ENCODE measurements at places on chromosomes 12 and 14.
A peak's percentile ranks its signal among the peaks of the same experiment; 100 is the strongest.

DNA sequence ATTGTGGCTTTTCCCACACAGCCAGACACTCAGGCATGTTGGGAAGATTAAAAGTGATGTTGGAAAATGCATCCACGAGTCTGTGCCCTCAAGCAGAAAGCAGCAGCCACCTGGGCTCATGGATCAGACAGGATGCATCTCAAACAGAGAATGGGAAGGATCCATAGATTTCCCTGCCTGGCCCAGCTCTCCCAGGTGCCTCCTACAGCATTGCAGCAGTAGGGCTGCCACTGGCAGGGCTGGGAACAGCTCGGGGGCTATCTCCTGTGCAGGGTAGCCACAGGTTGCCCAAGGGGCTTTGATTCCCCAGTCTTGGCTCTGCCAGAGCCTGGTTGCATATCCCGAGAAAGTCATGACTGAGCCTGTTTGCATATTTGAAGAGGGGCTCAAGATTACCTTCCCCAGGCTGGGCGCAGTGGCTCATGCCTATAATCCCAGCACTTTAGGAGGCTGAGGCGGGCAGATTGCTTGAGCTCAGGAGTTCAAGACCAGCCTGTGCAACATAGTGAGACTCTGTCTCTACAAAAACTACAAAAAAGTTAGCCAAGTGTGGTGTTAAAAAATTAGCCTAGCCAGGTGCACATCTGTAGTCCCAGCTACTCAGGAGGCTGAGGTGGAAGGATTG, 19.5 kb downstream of the C14orf132 start:
- DNase-seq: no peak

DNA sequence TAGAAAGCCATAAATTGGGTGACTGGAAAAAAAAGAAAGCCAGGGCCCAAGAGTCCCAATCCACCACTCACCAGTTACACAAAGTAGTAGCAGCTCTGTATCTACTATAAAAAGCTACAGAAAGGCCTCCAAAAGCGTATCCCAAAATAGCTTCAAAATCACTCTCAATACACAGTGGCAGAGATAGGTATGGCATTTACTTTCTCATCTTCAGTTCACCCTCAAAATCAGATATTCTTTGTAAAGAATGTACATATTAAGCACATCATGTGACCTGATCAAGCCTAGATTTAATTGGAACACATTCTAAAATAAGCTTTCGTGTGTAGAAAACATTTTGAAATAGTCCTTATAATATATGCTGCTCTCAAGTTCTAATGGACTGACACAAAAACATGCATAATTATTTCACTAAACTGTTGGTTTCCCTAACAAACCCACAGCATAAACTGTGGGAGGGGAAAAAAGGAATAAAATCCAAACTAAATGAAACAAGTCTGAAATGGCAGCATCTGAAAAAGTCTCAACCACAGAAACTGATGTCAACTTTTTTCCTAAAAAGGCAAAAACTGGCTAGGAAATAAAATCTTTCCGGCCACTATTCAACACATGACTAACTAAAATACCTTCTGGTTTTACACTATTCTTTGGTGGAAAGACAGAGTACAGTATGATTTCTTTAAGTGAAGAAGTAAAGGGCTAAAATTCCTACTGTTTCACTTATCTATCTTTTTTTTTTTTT, 25.9 kb downstream of the UBE2N start:
- peak; percentile 20 for DNase-seq

- no peak for DNase-seq
Observed at GRCh38 chr12:111287125-111287900, 81.6 kb downstream of the PHETA1 start.

DNA sequence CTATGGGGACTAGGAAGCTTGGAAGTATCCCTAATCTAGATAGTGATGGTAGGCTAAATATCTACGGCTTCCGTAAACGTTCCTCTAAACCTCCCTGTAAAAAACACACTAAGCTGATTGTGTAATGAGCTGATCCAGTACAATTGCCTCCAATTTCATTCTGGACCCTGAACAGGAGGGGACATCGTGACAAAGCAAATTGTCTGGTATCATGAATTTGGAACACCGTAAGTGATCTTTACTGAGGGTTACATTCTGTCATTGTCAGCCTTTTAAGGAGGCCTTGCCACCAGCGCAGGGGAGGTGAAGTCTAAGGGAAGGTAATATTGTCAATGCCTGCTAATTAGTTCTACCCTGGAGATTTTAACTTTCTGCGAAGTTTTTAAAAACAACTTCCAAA, 487 bp upstream of the MGST1 start:
- DNase-seq: no peak

GRCh38 chr12:118428643-118429042, 52.3 kb downstream of the SUDS3 start:
- no peak for DNase-seq

GRCh38 chr12:91892081-91892855, 253.4 kb downstream of the BTG1 start:
- DNase-seq: no peak

- DNase-seq: no peak
Observed at GRCh38 chr12:107593713-107594381, 91.8 kb upstream of the PWP1 start.

DNA sequence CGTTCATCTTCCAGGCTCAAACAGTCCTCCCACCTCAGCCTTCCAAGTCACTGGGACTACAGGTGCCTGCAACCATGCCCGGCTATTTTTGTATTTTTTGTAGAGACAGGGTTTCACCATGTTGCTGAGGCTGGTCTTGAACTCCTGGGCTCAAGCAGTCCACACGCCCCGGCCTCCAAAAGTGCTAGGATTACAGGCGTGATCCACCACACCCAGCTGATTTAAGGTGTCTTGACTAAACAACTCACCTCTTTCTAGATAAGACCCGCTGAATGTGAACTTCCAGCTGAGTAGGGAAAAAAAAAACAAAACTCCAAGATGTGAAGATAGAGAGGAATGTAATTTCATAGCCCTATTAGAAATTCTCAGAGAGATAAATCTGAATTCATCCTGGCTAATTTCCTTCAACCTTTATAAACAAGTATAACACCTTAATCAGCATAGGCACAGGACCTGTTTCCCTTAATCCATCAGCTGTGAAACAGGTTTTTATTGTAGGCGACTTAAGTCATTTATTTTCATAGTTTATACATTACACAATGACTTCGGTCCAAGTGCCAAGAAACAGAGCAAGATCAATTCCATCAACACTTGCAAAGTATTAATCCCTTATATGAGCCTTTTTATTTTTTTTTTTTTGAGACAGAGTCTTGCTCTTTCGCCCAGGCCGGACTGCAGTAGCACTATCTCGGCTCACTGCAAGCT, 51.5 kb downstream of the HCAR2 start:
- DNase-seq: no peak

GRCh38 chr14:73725116-73726024, 11.2 kb upstream of the PNMA1 start:
- DNase-seq: no peak

- DNase-seq: no peak
Observed at GRCh38 chr14:89391556-89391955, 25.5 kb downstream of the FOXN3 start.

GRCh38 chr14:35861204-35861868, 35.2 kb downstream of the BRMS1L start:
- DNase-seq: no peak

- DNase-seq: no peak
Observed at GRCh38 chr12:11705010-11705409, 55.5 kb downstream of the ETV6 start.

GRCh38 chr12:109308534-109309380, at the start of gene FOXN4:
Gene FOXN4, minus strand, starts transcription at chr12:109309284. Its CDS starts 963 bp downstream, at chr12:109308321.
- no peak for DNase-seq

DNA sequence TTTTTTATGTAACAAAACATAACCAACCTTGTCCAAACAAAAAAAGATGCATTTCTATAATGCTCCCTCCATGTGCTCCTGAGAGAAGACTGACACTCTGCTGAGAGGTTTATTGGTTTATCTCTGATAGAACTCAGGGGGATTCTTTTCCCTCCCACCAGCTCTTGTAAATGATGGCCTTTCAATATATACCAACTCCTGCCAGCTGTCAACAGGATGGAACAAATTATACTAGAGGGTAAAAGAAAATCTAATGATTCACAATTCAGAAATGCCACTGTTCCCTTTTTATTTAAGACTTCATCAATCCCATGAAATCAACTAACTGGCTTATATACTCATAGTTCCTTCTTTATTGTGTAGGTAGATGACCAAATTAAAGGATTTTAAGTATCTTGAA, 25.4 kb downstream of the PSMC1 start:
- no peak for DNase-seq

GRCh38 chr14:90093942-90094595, 32.3 kb downstream of the KCNK13 start:
- DNase-seq: no peak

- DNase-seq: peak; percentile 18
Observed at GRCh38 chr14:98136012-98136789, 1135.8 kb downstream of the BCL11B start.

DNA sequence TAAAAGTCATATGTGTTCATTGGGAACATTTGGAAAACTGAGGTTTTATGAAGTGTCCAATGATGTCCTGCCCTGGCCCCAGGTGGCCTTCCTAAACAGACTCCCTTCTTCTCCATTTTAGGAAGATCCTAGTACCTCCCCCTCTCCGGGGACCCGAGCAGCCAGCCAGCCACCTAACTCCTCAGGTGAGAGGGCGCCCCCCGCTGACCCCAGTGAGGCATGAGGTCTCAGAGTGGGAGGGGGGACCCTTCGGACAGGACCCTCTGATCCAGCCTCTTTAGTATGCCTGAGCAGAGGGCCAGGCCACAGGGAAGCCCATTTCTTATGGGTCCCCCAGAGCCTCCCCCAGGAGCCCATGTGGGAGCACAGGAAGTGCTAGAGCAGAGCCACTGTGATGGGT, 23.7 kb downstream of the DEGS2 start:
- DNase-seq: no peak

GRCh38 chr14:53412819-53413675, 259.9 kb upstream of the DDHD1 start:
- no peak for DNase-seq

DNA sequence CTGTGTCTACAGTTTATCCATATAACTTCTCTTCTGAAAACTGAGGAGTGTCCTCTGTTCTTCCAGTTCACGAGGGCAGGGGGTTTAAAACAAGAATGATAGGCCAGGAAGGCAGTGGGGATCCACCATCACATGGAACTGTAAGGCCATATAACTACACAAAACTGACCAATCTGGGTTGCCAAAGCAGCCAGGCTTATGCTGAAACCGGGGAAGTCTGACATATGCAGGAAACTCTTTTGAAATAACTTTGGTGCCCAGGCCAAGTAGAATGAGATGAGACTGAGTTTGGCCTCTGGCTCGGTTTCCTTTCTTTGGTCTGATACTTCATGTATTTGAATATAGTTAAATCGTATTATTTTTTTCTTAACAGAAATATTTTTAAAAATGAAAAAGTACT, 18.0 kb upstream of the ATF1 start:
- no peak for DNase-seq

- no peak for DNase-seq
Observed at GRCh38 chr14:71764701-71765382, 167.4 kb upstream of the RGS6 start.

GRCh38 chr14:90691627-90692026, 124.6 kb downstream of the TTC7B start:
- no peak for DNase-seq

GRCh38 chr14:50790589-50790988, 40.4 kb downstream of the NIN start:
- DNase-seq: no peak

- no peak for DNase-seq
Observed at GRCh38 chr12:55642267-55642666, 5.6 kb downstream of the OR10P1 start.

DNA sequence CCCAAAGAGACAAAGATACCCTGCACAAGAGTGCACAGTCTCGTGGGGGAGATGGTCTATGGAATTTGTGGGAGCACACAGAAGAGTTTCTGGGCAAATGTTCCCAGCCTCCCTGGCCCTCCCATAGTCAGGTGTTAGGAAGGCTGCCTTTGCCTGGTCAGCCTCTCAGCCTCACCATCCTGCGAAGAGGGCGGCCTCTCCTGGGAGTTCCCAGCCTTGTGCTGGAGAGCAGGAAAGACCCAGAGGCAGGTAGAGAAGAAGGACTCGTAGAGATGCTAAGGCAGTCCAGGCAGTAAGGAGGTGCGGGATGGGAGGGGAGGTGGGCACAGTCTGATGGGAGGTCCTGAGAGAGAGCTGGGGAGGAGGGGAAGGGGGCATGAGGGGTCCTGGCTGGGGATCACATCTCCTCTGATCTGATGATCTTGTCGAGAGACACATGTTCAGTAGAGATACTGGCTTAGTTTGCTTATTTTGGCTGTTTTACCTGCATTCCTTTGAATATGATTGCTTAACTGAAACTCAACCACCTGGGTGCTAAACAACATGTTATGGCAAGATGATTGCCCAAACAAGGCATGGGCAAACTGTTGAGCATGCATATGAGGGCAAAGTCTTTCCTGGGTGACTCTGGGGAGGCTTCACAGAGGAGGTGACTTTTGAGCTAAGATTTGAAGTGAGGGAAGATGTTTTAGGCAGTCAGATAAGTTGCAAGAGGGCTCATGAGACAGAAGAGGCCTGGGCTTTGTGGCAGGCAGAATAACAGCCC, 10.5 kb downstream of the SERPINA6 start:
- DNase-seq: no peak

GRCh38 chr12:19095756-19096480, 33.6 kb upstream of the PLEKHA5 start:
- DNase-seq: no peak

- no peak for DNase-seq
Observed at GRCh38 chr14:84129007-84129406, 1400.9 kb upstream of the FLRT2 start.

DNA sequence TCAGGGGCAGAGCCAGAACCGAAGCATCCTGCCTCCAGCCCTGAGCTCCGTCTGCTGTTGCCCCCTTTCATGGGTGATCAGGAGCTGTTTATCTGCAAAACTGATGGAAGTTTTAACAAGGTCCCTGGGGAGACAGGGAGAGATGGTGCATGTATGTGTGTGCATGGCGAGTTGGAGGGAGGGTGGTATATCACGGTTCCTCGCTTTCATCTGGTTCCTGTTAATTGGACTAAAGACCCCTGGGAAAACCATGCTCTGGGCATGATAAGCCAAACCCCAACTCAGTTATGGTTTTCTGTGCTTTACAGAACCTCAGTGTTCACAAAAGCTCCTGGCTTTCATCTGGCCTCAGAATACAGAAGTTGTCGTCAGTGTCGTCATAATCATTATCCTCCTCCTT, 133.6 kb downstream of the KSR2 start:
- DNase-seq: no peak

DNA sequence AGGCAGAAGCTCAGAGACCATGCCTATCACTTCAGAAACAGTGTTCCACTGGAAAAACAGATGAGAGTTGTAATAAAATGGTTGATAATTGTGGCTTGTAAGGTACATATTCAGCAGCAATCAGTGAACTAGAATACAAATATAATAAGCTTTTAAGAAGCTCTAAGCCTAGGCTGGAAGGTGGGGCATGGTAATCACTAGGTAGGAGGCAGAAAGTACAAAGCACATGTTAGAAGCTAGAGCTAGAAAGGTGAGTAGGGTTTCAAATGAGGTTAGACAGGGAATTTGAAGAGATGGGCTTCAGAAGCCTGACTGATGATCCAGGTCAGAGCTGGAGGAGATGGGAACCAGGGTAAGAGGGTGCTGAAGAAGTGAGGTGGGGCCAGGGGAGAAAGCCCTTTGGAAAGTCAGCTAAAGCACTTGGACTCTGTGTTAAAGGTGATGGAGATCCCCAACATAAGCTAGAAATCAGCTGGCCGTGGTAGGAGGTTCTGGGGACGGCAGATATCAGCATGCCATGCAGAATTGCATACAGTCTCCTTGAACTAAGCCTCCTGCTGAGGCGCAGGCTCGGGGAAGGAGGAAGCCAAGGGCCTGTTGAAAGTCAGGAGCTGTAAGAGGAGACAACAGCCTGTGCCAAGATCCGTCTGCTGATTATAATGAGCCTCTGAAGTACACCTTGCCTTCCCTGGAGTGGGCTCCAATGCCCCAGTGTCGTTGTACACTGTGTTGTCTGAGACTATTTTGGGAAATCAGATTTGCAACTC, 659.4 kb downstream of the BCL11B start:
- no peak for DNase-seq
